ENCODE measurements at places on chromosomes 16 and 17.

GRCh38 chr16:4200000-4200780, 41.7 kb downstream of the SRL start:
- DNase-seq, result peak; percentile 81

GRCh38 chr16:27646806-27647205, 96.9 kb downstream of the KATNIP start:
- DNase-seq, result no peak

DNA sequence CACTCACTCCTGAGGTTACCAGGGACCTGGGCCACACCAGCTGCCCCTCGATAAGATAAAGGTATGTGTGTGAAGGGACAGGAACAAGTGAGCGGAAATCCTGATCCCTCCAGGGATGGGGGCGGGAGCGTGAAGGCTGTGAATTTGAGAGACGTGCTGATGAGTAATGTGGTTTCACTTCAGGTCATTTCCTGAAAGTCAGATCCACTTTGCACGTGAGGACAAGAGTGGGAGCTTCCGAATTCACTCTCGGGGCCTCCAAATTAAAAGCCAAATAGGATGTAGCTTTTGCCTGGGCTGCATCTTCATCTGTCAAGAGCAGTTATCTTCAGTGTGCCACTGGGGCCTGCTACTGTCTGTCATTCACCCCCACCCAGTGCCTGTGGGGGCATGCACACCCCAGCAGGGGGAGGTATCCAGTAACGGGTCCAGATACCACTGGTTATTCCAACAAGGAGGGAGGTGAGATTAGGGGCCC, 87.4 kb upstream of the LHX1 start:
- DNase-seq, result no peak

DNA sequence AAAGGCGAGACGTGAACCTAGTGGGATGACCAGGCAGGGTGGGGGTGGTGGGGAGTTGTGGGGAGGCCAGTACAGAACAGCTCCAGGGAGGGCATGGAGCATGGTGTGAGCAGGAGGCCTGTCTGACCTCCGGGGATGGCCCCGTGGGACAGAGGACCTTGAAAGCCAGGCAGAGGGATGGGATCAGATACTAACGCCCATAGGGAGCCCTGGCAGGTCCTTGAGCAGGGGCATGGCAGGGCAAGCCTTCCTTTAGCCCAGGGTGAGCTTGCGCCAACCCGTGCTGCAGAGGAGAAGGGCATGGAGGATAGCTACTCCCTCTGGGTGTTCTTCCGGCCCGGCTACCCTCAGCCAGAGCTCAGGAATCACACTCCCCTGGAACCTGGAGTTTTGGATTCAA, 35.3 kb downstream of the TMEM235 start:
- DNase-seq, result no peak

GRCh38 chr17:77006971-77007649, 133.7 kb upstream of the SEC14L1 start:
- DNase-seq, result peak; percentile 66

GRCh38 chr17:73347351-73347750, 35.5 kb upstream of the CDC42EP4 start:
- no peak for DNase-seq

GRCh38 chr17:63250830-63251229, 195.3 kb downstream of the CYB561 start:
- DNase-seq, result no peak

- DNase-seq, result no peak
Observed at GRCh38 chr16:73610605-73611156, 562.8 kb upstream of the ZFHX3 start.

DNA sequence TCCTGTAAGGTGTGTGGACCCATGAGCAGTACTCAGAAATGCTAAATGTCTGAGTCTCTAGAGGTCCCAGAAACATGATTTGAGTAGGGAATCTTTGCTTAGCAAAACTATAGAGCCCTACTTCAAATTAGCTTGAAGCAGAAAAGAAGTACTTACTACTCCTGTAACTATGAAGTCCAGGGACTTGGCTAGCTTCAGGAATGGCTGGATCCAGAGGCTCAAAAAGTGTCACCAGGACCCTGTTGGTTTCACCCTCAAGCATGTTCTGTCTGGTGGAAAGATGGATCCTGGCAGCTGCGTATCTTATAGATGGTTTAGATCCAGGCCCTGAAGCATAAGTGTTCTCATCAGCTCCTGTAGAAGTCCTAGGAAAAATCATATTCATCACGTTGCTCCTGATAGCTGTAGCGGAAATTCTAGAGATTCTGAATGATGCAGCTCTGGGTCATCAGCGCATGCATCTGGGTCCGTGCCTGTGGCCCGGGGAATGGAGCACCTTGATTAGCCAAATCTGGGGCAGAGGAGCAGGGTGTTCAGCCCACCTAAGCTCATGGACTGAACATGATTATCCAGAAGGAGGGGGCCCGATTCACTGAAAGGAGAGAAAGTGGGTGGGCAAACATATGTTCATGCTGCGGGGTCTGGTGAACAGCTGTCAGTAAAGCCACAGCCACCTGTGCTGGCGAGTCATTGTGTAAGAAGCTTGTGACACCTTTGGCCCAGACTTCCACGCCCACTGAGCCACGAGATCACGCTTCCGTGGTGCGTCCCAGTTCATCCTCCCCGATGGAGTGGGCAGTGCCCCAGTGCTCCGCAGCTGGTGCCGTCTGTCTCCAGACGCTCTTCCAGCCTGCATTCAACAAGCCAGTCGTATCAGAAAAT, 260.6 kb downstream of the CPPED1 start:
- DNase-seq, result no peak

DNA sequence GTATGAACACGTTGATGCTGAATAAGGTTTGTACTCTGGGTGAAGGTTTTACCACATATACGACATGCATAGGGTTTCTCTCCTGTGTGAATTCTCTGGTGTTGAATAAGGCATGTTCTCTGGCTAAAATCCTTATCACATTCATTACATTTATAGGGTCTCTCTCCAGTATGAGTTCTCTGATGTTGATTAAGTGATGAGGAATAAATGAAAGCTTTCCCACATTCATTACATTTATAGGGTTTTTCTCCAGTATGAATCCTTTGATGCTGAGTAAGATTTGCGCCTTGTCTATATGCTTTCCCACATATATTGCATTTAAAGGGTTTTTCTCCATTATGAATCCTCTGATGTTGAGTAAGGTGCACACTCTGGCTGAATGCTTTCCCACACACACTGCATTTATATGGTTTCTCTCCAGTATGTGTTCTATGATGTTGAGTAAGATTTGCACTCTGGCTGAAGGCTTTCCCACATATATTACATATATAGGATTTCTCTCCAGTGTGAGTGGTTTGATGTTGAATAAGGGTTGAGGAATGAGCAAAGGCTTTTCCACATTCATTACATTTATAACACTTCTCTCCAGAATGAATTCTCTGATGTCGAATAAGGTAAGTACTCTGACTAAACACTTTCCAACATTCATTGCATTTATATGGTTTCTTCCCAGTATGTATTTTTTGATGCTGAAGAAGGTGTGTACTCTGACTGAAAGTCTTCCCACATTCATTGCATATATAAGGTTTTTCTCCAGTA, 16.9 kb downstream of the ZNF287 start:
- DNase-seq, result no peak

GRCh38 chr17:17043461-17044271, 1.4 kb downstream of the MPRIP start:
- DNase-seq, result peak; percentile 12

DNA sequence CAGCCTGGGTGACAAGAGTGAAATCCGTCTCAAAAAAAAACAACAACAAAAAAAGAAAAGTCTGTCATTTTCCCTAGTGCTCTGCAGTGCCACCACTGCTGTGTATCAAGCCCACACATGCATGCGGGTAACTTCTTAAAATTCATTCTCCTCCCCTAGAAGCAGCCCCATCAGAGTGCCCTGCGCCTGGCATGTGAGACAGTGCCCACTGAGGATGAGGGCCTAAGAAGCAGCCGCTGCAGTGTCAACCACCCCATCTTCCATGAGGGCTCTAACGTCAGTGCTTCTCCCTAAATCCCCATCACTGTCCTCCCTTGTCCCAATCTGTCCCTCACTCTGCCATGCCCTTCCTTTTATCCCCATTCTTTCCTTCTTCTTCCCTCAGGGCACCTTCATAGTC, 10.2 kb downstream of the COX6A2 start:
- DNase-seq, result no peak

- no peak for DNase-seq
Observed at GRCh38 chr16:66107661-66108060, 258.8 kb upstream of the CDH5 start.

DNA sequence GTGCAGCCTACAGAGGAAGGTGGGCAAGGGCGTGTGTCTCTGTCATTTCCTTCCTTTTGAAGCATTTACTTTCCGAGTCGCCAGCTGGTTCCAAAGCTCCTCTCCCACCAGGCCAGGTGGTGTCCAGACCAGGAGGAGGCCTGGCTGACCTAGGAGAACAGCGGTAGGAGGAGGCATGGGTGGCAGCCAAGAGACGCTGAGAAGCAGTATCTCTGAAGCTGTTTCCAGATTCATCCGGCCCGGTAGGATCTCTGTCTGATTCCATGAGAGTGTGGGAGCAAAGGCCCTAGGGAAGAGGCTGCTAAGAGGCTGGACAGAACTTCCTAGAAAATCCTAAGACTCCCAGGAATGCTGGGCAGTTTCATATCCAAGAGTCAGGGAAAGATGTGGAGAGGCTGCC, 20.3 kb downstream of the MEOX1 start:
- no peak for DNase-seq

GRCh38 chr16:13839577-13839976, 80.4 kb upstream of the ERCC4 start:
- DNase-seq, result no peak

- DNase-seq, result peak; percentile 38
Observed at GRCh38 chr17:70332356-70333210, 163.3 kb downstream of the KCNJ2 start.

DNA sequence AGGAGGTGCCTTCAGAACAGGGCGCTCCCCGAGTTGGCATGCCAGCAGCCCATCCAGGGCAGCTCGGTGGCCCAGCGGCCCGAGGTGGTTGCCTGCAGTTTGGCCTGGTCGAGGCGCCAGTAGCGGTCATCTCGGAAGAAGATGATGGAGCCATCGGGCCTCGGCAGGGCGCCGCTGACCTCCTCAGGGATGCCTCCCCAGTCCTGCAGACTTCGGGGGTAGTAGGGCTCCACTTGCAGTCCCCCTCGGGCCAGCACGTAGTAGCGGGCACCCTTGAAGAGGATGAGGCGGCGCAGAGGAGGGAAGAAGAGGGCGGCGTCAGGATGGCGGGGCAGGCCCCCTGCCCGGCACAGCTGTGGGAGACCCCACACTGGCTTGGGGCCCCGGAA, 5.8 kb downstream of the C17orf50 start:
- no peak for DNase-seq

GRCh38 chr17:81824595-81824994, 8.5 kb downstream of the MCRIP1 start:
- DNase-seq, result no peak

- DNase-seq, result peak; percentile 37
Observed at GRCh38 chr17:67390646-67391361, 13.7 kb downstream of the PITPNC1 start.

- no peak for DNase-seq
Observed at GRCh38 chr16:69179328-69180010, 7.5 kb upstream of the SNTB2 start.

DNA sequence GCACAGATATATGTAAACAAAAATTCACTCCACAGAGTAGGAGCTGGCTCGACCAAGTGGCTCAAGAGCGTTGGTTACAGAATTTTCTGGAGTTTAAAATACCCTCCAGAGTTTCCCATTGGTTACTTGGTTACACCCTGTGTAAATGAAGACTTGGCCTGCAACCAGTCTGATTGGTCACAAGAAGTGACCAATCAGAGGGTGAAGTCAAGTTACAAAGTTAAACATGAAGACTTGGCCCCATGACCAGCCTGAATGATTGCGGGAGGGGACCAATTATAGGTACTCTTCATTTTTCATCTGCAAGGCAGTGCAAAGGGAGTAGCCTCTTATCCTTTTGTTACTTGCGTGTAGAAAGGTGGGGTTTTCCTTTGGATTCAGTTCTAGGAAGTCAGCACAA, 121.3 kb upstream of the SALL1 start:
- no peak for DNase-seq

GRCh38 chr16:24141917-24142316, 114.2 kb upstream of the CACNG3 start:
- DNase-seq, result no peak

GRCh38 chr17:12637015-12637414, 28.7 kb upstream of the MYOCD start:
- DNase-seq, result no peak

GRCh38 chr17:51036084-51036483, 84.6 kb downstream of the SPAG9 start:
- no peak for DNase-seq

DNA sequence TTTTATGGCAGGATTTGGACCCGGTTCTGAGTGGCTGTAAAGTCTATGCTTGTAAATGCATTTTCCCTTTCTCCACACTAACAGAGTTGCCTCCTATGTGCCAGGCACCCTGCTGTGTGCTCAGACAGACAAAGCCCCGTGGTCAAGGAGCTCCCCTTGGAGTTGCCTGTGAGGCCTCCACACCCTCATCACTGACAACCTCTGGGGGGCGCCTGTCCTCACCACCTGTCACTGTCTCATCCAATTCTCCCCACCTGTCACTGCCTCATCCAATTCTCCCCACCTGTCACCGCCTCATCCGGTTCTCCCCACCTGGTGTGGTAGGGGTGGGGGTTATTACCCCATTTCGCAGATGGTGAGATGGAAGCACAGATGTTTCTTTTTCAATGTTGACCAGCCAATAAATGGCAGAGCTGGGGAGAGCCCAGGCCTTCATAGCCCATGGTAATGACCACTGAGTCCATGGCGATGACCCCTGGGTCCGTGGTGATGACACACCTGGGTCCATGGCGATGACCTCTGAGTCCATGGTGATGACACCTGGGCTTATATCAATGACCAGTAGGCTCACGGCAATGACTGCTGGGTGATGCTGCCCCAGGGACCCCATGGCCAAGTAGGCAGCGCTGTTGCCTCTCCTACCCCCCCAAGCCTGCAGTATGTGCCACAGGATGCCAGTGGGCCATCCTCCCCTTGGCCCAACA, 150.1 kb downstream of the IRF8 start:
- no peak for DNase-seq

GRCh38 chr16:24139282-24139681, 116.9 kb upstream of the CACNG3 start:
- no peak for DNase-seq

DNA sequence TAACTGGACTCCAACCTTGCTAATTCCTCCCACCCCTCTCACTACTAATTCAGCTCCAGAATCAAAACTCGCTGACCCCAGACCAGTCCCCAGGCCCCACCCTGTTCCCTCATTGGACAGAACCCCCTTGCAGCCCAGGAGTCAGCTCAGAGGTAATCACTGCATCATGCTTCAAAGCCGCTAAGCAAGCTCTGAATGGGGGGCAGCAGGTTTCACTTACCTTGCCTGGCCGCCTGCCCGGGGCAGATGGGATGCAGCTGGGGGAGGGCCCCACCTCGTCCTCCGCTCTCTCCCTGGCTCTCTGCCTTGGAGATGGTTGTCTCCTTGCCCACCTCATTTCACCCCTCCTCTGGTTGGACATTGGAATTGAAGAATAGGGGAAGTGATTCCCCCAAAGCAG, 4.8 kb upstream of the NGFR start:
- no peak for DNase-seq

GRCh38 chr17:74391771-74392170, 24.5 kb downstream of the GPR142 start:
- no peak for DNase-seq
